ENCODE measurements at places on chromosomes 7 and 10. TPM values are rescaled to one million over a fixed set of nuclear protein-coding genes. Genes with fewer than 3 reads are reported as not detected.

Gene OR6V1
- polyA plus RNA-seq = not detected

Gene CXCL12
- not detected for polyA plus RNA-seq

Gene PRKG1
- polyA plus RNA-seq = 0.03 TPM

Gene MMP21
- not detected for polyA plus RNA-seq

Gene CDC14C
- not detected for polyA plus RNA-seq

Gene IDI2
- not detected for polyA plus RNA-seq

Gene PDK4
- polyA plus RNA-seq = not detected

Gene MYOZ1
- polyA plus RNA-seq = not detected

Gene EVX1
- not detected for polyA plus RNA-seq

Gene DNA2
- polyA plus RNA-seq = 3.3 TPM

Gene MYL10
- not detected for polyA plus RNA-seq

Gene MBLAC1
- 1.0 TPM for polyA plus RNA-seq

Gene MYPN
- 2.2 TPM for polyA plus RNA-seq

Gene SNCG
- polyA plus RNA-seq = 101 TPM

Gene GALNT17
- not detected for polyA plus RNA-seq

Gene CLRN3
- polyA plus RNA-seq = not detected

Gene AASS
- polyA plus RNA-seq = 1.9 TPM

Gene AKR1C4
- not detected for polyA plus RNA-seq

Gene ANKRD30A
- polyA plus RNA-seq = not detected
